ENCODE measurements at places on chromosomes 2 and 18.

GRCh38 chr2:95526360-95527341, 42.1 kb upstream of the TRIM43B start:
- DNase-seq = peak; percentile 39

- DNase-seq = no peak
Measured at GRCh38 chr18:73043211-73043610, 175.4 kb upstream of the NETO1 start.

DNA sequence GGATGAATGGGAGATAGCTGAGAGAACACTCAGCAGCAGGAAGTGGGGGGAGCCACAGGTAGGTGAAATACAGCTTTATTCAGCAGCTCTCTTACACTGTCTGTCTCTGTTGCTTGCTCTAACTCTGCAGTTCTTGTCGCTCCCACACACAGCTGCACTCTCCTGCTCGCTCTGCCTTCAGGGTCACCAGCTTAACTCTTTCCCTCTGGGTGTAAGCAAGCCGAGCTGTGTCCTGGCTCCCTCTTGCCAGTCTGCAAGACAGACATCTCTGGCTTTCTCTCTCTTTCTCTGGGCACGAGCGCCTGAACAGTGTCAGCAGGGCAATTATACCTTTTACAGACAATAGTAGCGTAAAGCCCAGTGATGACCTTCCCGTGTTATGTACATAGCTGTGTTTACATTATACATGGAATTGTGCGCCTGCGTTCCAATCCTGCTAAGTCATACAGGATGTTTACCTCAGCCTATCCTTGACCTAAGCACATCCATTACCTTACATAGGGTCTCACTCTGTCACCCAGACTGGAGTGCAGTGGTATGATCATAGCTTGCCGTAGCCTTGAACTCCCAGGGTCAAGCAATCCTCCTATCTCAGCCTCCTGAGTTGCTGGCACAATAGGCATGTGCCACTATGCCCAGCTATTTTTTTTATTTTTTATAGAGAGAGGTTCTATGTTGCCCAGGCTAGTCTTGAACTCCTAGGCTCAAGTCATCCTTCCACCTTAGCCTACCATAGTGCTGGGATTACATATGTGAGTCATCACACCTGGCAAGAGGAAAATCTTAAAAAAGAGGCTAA, 57.8 kb upstream of the CHN1 start:
- DNase-seq = no peak

- DNase-seq = no peak
Measured at GRCh38 chr2:113157897-113158753, 15.6 kb upstream of the PSD4 start.

GRCh38 chr2:183283209-183283608, 159.0 kb downstream of the NUP35 start:
- DNase-seq = no peak

- DNase-seq = no peak
Measured at GRCh38 chr2:117411983-117412382, 402.5 kb upstream of the DDX18 start.

GRCh38 chr2:223062396-223062795, 10.4 kb downstream of the KCNE4 start:
- DNase-seq = no peak

DNA sequence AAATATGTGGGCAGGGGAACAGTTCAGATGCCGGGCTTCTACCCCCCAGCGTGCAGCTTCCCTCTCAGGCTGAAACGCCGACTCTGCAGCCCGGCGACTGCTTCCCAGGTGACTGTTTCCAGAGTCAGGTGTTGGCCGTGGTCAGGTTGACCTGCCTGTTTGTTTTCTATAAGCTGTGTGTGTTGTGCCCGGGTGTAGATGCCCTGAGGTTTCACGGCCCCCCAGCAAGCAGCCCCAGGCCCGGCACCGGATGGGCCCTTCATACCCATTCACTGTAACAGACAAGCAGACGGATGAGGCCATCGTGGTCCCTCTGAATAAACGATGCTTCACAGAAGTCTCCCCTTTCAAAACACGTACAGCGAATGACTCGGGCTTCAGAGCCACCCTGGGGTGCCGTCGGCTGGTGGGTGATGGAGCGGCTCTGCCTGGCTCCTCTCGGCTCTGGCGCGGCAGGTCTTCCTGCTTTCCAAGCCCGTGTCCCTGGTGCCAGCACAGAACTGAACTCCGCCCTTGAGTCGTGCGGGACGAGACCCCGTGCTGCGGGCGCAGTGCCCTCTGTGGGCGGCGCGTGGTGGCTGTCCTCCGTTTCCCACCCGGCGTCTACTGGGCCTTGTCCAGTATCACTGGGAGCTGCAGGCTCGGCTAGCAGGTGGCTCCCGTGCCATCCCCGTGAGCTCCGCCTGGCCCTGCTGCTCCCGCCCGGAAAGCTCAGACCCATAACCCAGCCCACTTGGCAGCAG, 15.0 kb upstream of the KCNG2 start:
- no peak for DNase-seq

DNA sequence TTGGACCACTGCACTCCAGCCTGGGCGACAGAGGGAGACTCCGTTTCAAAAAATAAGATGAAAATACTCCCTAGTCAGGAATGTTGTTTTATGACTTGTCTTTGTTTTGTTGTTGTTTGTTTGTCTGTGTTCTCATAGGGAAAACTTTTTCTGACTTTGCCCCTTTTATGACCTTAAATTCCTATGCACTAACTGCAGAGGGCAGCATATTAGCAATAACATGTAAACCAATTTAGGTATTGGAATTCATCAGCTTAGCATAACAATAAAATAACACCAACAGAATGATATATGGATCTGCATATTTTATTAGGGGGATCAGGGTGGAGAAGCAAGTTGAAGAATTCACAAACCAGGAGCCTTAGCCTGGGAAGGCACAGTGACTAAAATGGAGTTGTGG, 631.5 kb downstream of the SUCLG1 start:
- no peak for DNase-seq

DNA sequence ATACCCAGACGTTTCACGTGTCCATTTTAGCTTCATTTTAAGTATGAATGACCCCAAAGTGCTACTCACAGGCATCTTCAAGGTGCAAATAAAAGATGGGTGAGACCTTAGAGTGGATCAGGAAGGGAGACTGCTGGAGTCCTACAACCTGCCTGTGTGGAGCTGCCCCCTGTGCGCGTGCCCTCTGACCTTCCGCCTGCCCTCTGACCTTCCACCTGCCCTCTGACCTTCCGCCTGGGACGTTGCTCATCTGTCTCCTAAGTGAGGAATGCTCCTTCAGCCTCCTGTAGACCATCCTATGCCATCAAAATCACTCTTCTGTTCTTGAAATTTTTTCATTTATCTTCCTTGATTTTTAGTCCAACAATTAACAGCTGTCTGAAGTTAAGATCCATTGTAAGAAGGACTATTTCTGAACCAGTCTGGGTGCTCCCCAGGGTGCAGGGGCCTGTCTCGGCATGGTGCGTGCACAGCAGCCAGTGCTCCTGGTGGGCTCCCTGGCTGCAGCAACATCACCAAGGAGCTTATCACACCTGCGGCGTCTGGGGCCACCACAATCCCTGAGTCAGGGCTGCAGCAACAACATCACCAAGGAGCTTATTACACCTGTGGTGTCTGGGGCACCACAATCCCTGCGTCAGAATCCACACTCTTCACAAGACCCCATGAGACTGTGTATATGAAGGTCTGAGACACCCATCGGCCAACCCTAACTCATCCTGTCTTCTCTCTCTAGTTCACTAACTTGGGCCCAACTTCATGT, 86.0 kb downstream of the TPO start:
- DNase-seq = no peak

GRCh38 chr18:58727776-58728500, 56.7 kb downstream of the MALT1 start:
- DNase-seq = no peak

GRCh38 chr2:197972061-197972460, 167.7 kb downstream of the PLCL1 start:
- DNase-seq = no peak

- DNase-seq = no peak
Measured at GRCh38 chr18:10482985-10483949, 28.8 kb downstream of the APCDD1 start.

GRCh38 chr2:172597176-172597842, 41.4 kb downstream of the PDK1 start:
- DNase-seq = no peak

- DNase-seq = no peak
Measured at GRCh38 chr2:46669016-46669415, 189.7 kb downstream of the TMEM247 start.

- DNase-seq = no peak
Measured at GRCh38 chr2:232901736-232902578, 31.9 kb downstream of the SNORC start.

DNA sequence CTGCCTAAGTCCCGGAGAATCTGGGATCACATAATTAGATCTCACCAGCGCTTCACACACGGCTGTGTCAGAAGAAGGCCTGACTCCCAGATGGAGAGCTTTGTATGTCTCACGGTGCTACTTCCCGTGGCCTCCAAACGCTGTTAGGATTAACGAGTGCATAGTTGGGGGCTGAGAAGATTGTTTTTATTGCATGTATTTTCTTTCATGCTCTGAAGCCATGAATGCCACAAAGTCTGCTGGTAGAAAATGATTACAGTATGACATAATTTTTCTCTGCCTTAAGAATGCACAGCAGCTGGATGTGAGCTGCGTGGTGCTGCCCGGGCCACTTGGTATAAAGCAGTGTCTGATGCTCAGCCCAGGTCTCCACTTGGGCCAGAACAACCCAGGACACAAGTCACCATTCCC, 166.5 kb downstream of the SEPTIN10 start:
- DNase-seq = no peak

DNA sequence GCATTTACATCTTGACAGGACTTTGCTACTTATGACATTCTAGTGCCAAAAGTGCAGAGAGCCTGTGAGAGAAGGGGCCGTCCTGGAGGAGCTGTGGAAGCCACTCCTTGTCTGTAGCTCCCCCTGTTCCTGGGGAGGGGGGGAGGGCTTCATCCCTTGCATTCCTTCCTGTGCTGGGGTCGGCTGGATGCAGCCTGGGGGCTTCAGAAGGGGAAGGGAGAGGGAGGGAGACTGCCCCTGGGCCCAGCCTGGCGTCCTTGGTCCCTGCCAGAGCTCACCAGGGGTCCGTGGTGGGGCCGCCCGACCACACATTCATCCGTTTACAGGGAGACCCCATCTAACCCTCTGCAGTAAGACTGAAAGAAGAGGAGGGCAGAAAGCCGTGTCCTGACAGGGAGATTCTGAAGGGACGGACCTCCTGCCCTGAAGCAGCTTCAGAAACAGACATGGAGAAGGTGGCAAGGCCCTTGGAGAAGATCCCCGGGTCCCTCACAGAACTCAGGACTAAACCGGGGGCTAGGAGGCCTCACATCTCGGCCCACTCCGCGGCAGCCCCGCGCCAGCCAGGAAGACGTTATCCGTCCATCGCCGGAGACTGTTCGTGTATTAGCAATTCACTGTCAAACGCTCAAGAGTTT, 258.3 kb upstream of the SALL3 start:
- no peak for DNase-seq

- DNase-seq = no peak
Measured at GRCh38 chr18:48790869-48791635, 159.7 kb downstream of the SMAD7 start.

DNA sequence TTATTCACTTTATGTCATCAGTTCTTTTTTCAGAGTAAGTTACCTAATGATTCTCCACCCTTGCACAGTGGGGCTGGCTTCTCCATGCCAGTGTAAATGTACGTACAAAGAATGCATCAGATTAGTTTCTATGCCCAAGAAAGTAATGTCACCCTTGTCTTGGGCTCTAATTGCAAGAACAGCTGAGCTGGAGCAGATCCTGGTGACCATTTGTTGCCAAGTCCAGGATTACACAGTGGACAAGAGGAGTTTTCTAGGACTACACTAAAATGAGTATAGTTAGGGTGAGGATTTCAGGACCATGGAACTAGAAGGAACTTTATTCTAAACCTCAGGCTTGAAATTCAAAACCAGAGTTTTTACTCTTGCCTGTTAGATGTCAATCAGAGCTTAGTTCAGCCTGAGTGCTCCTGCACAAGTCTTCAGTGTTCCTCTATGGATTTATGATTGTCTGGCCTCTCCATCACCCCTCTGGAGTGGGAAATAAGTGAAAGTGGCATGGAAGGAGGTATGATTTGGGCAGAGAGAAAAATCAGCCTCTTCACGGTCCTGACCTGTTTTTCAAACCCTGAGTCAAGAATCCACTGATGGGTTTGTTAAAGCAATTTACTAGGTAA, 29.8 kb downstream of the PCBP1 start:
- no peak for DNase-seq

GRCh38 chr2:16186661-16187481, 246.5 kb downstream of the MYCN start:
- no peak for DNase-seq

DNA sequence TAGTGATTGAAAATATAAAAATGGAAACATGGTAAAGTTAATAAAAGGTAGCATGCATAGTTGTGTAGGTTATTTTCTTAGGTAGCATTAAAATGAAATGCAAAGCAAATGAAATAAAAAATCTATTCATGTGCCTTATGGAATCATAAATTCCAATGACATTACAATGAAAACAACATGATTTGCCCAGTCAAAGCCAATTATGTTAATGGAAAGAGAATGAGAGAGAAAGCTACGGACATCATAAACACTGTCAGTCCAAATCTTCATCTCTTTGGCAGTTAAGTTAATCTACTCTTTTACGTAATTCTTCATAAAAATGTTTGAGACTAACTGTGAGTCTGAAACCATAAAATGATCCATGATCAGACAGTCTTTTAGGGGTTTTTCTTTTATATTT, 636.7 kb upstream of the SYT4 start:
- DNase-seq = no peak

DNA sequence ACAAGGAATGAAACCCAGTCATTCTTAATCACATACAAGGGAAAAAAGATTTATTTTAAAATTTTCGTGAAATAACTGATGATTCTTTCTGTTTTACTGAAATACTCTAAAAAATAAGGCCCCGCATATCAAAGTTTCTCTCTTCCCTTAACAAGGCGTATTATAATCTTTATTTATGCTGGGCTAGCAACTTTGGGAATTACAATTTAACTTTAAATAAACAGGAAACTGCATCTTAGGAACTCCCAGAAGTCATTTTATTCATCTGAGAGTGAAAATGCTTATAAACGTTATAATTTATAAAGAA, 166.7 kb downstream of the TCF4 start:
- no peak for DNase-seq

DNA sequence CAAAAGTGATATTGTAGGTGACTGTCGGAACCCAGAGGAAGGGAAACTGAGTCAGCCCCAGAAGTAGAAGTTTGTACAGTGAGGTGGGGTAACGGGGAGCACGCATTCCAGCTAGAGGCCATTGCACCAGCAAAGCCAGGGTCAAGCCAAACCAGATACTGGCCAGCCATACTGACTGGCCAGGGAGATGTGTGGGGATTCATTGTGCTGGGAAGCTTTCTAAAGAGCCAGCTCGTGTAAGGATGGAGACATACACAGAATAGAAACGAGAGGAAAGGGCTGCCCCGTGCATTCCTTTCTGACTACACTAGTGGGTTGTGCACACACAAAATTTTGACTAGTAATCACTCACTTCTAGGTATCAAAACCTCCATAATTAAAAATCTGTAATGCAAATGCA, 175.3 kb upstream of the PID1 start:
- no peak for DNase-seq

DNA sequence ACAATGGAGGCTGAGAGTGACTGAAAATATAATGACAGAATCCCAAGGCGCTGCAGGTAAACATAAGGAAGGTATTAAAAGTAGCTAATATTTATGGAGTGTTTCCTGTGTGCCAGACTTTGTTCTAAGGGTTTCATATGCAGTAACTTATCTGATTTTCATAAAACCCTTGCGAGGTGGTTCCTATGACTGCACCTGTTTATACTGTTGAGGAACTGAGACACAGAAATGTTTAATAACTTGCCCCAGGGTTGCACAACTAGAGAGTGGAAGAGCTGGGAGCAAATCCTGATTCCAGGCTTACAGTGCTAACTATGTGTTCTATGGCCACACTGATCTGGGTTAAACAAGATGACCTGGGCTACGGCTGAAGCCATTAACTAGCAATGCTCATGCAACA, 2.4 kb downstream of the SP110 start:
- no peak for DNase-seq

Data from stimulated activated CD8-positive, alpha-beta memory T cell treated with anti-CD3 and anti-CD28 coated beads, Interleukin-2, amount 100 ng/mL, for 48 hours (primary cell).